AML-193 (cell line): ENCODE measurements at places on chromosomes 16 and 17.

- DNase-seq, result no peak
Measured at GRCh38 chr17:50149091-50149416, 1.4 kb downstream of the PPP1R9B start.

- DNase-seq, result no peak
Measured at GRCh38 chr17:78228176-78228575, 3.3 kb upstream of the TMEM235 start.

DNA sequence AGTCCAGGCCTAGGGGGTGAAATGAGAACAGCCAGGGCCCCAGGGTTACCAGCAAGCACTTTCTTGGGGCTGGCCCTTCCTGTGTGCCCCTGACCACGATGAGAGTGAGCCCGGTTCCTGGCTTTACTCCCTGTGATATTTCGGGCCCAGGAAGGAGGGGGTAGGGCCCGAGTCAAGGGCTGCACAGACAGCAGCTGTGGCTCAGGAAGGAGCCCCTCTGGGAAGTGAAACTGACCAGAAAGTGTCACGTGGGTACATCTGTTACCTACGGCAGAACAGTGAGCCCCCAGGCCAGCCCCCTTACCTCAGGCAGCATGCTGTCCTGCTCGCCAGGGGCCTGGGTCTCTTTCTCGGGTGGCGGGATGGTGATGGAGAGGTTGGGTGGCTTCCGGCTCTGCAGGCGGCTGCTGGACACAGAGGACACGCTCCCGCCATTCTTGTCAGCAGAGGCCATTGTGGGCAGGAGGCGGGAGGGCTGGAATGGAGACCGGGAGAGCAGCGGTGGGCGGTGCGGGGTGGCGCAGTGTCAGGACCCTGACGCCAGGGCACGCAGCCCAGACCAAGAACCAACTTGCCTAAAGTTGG is 13.8 kb downstream of the AANAT start:
- DNase-seq, result no peak

DNA sequence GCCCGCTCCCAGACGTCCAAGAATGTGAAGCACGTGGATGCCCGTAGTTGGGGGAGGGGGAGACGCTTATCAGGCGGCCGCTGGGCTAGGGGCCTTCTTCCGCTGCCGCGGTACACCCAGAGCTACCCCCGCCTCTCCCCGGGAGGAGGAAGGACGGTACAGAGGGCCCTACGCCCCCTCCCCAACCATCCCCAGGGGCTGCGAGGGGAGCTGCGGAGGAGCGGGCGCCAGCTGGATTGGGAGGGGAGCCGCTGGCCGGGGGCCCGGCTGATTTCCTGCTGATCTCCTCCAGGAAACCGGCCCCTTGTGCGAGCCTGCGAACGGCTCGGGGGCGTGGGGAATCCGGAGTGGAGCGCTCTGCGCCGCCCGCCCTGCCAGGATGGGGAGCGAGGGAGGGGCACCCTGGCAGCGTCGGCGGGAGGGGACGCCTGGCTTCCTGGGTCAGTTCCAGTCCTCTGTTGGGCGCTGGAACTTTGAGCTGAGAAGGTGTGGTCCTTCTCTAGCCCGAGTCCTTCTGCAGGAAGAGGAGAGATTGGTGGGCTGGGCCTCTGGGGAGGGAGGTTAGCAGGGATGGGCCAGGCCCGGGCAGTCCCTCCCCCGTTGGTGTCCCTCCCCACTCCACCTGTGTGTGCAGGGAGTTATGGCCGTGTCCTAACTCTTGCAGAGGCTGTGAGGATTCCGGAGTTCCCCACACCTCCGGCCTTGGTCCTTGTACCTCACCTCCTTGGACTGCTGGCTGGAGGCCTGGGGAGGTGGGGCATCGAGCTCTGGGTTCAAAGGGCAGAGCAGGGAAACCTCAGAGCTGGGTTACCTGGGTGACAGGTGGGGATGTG is 19.2 kb downstream of the GJD3 start:
- DNase-seq, result no peak

GRCh38 chr17:40509626-40510327 is 8.4 kb upstream of the TNS4 start:
- DNase-seq, result no peak

GRCh38 chr17:38338053-38338452 is 5.7 kb downstream of the GPR179 start:
- no peak for DNase-seq

GRCh38 chr17:3630781-3631180 is 5.3 kb downstream of the SHPK start:
- DNase-seq, result no peak

- DNase-seq, result no peak
Measured at GRCh38 chr17:10211666-10212065, 13.3 kb upstream of the GAS7 start.

DNA sequence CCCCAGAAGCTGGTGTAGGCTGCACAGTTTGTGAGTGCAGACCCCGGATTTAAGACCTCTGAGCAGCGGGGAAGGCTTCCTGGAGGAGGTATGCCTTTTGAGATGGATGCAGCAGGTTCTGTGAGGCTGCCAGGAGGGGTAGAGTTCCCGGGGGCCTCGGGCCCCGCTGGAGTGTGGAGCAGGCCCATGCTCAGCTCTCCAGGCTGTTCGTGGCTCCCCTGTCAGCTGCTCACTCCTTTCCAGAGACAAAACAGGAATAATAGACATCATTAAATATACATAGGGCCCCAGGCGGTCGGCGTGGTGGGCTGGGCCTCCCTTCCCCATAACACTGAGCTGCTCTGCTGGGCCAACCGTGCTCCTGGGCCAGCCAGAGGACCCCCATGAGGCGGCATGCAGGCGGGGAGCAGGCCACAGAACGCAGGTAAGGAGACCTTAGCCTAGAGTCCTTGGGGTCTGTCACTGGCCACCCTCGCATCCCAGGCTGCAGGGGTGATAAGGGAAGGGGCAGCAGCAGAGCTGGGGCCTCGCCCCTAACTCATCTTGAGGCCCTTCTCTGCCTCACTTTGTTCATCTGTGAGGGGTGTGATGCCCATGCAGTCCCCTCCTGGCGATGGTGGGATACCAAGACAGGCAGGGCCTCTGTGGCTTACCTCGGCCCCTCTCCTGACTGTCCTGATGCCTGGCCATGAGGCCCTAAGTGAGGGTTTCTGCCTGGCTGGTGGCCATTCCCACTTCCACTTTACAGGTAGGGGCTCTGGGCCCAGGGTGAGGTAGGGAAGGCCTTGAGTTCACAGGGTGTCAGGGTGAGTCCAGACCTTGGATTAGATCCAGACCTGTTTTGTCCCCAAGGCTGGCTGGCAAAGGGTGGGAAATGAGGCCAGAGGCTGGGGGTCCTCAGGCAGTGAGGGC is at the start of gene MYO15A:
Gene MYO15A, plus strand, starts transcription at position 356 of the 912 bp plus-strand sequence. CDS start 10,045 bp downstream, outside the sequence.
- no peak for DNase-seq

- no peak for DNase-seq
Measured at GRCh38 chr17:12789075-12789480, 220 bp upstream of the ARHGAP44 start.

- DNase-seq, result no peak
Measured at GRCh38 chr16:4244254-4245076, 2.6 kb upstream of the SRL start.

DNA sequence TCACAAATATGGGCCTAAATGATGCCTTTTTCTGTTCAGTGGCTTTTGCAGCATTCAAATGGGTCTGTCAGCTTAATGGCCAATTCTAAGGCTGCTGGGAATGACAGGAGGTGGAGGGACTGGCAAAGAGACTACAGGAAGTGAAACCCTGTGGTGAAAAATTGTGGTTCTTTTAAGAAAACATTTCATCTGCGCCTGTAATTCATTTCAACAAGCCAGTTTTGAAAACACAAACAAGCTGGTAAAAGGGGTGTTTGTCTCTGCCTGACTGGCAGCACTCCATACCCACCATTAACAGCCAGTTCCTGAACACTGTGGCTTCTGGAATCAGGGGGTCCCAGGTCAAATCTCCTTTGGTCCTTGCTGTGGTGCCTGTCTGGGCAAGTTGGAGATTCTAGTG is 3.6 kb upstream of the KDM8 start:
- DNase-seq, result peak; percentile 48

DNA sequence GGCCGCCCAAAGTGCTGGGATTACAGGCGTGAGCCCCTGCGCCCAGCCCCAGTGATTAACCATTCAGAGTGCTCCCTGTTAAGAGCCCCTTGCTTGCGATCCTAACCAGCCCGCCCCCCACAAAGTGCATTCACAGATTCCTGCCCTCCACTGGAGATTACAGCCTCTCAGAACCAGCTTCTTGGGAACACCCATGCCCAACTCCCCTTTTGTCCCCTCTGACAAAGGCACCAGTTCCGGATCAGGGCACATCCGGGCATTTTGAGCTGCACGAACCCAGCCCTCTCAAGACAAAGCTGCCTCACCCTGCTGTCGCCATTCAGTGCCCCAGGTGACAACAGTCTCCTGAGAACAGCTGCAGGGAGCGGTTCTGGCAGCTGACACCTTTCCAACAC is 848 bp upstream of the KRT19 start:
- DNase-seq, result no peak

- DNase-seq, result no peak
Measured at GRCh38 chr16:11198828-11199227, 57.2 kb downstream of the SOCS1 start.

DNA sequence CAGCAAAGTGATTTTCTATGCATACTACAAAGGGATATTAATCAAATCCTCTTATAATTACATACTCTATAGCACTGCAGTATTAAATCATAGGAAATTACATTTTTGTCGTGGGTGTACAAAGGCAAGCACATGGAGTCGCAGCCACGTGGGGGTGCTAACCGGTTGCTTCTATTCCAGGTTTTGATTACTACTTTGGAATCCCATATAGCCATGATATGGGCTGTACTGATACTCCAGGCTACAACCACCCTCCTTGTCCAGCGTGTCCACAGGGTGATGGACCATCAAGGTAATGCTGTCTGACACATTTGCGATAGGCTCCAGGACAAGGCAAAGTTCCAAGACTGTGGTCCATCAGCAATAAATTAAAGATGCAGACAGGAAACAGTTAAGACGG is 60.1 kb downstream of the ARSG start:
- no peak for DNase-seq

GRCh38 chr16:59500601-59501000 is 766.5 kb upstream of the GOT2 start:
- no peak for DNase-seq

GRCh38 chr16:1325673-1326371 is 7.6 kb upstream of the BAIAP3 start:
- DNase-seq, result no peak

DNA sequence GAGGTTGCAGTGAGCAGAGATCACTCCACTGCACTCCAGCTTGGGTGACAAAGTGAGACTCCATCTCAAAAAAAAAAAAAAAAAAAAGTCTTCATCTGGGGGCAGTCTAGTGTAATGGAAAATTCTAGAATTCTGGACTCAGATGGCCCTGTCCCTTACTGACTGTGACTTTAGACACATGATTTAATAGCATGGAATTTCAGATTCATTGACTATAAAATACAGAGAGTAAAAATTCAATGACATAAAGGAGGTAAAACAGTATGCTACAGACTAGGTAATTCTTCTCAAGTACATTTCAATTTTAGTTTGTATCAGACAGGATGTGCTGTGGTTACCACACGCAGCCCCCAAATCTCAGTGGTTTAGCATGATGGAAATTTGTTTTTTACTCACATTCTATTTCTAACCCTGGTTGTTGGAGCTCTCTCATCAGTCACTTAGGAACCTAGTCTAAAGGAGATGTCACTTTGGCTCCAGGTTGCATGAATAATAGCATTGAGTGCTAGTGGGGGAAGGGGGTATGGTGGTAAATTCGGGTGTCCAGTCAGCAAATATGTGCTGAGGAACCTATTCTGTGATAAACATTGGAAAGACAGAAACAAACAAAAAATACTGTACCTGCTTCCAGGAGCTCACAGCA is 444.0 kb downstream of the XYLT1 start:
- no peak for DNase-seq

DNA sequence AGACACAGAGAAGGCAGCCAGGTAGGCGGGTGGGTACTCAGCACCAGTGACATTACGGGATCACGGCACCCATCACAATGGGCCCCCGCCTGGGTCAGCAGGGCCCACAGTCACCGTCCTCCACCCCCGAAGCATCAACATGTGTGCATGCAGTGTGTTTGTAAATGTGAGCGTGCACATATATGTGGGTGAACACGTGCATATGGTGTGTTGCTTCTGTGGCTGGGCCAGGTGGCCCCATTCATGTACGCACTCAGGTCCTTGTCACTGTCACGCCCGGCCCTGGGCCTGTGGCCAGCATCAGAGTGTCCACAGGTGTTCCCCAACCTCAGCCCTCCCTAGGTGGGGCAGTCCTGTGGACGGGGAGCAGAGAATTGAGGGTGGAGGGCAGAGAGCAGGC is 37.1 kb downstream of the TNFRSF13B start:
- DNase-seq, result no peak

DNA sequence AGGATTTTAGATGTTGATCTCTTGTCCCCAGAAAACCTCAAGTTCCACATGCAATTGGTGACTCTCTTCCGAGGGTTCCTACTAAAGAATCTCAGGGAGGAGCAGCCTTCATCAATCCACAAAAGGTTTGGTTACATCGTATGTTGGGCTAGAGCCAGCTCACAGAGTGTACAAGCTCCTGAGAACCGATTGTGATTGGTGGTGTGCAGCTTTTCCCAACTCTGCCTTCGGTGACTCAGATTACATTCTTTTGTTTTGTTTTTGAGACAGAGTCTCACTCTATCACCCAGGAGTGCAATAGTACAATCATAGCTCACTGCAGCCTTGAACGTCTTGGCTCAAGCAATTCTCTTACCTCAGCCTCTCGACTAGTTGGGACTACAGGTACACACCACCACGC is 172.4 kb downstream of the PMP22 start:
- no peak for DNase-seq

DNA sequence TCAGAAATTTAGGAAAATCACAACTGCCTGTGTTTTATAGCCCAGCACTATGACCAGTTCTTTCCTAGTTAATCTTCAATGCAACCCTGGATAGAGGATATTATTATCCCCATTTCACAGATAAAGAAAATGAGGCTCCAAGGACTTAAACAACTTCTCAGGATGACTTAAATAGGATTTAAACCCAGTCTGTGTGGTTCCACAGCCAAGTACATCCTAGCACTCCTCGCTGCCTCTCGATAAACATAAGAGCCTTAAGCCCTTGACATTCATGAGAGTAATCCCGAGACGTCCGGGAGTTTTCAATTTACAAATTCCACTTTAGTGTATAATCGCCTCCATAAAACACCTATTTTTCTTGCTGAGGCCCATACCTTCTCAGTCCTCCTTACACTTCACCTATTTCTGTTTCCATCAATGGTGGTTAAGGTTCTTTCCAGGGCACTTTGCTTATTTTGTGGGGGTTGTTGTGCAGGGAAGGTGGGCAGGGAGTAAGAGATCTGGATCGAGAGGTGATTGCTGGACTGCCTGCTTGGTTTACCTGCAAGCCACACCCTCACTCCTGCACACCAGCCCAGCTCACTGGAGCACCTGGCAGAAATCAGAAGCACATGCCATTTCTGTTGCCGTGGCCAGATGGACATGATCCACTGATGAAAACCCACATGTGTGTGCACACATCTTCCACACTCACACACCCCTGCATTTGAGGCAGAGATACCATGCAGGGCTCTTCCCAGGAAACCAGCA is 50.5 kb downstream of the ASIC2 start:
- DNase-seq, result no peak
